ENCODE measurements at places on chromosomes 11 and 22. TPM values are rescaled to one million over a fixed set of nuclear protein-coding genes. Genes with fewer than 3 reads are reported as not detected.

LMNTD2 gene
- 7.6 TPM for total RNA-seq

RAG2 gene
- total RNA-seq, result not detected

- no peak for DNase-seq
- H3K27ac ChIP-seq, result no peak overlapping the region
- no peaks in the 10 kb centered on the region for H3K36me3 ChIP-seq
- no peaks in the 10 kb centered on the region for H3K27me3 ChIP-seq
- no peaks in the 10 kb centered on the region for H3K4me1 ChIP-seq
Observed at GRCh38 chr11:76240161-76240540, 33.8 kb upstream of the WNT11 start.

DNA sequence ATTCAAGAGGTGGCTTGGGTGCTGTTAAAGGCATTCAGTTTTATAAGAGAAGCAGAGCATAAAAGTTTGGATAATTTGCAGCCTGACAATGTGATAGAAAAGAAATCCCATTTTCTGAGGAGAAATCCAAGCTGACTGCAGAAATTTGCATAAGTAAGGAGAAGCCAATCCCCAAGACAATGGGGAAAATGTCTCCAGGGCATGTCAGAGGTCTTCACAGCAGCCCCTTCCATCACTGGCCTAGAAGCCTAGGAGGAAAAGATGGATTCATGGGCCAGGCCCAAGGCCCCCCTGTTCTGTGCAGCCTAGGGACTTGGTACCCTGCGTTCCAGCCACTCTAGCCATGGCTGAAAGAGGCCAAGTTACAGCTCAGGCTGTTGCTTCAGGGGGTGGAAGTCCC lies 207.3 kb downstream of the METTL15 start:
- H3K36me3 ChIP-seq, result no peaks in the 10 kb centered on the region
- H3K27ac ChIP-seq, result no peak overlapping the region
- H3K27me3 ChIP-seq, result no peaks in the 10 kb centered on the region
- no peak overlapping the region for H3K4me3 ChIP-seq
- no peaks in the 10 kb centered on the region for H3K4me1 ChIP-seq

GRCh38 chr11:18617688-18618341 lies 16.3 kb downstream of the SPTY2D1 start:
- peaks cover 1% of the 10 kb centered on the region for H3K4me1 ChIP-seq
- H3K4me3 ChIP-seq, result no peak overlapping the region
- no peaks in the 10 kb centered on the region for H3K36me3 ChIP-seq
- no peak overlapping the region for H3K27ac ChIP-seq

DNA sequence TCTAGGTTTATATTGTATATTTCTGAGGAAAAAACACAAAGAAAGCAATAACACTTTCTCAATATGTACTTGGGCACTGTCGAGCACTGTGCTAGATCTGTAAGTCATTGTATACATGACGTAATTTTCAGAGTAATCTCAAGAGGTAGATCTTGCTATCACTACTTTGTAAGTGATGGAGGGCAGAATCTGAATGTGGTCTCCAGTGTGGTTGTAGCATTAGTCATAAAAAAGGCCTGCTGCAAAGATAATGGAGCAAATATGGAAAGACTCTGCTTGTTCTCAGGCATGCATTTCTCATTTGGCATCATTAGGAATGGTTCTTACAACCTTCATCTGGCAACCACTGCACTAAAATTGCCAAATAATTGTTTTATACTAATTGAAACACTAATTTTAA lies 419.8 kb upstream of the CCDC179 start:
- H3K36me3 ChIP-seq, result no peaks in the 10 kb centered on the region
- no peaks in the 10 kb centered on the region for H3K27me3 ChIP-seq
- H3K4me1 ChIP-seq, result no peaks in the 10 kb centered on the region
- H3K27ac ChIP-seq, result no peak overlapping the region
- no peak for DNase-seq

GRCh38 chr11:96082002-96082899 lies 158.3 kb upstream of the MTMR2 start:
- no peaks in the 10 kb centered on the region for H3K36me3 ChIP-seq
- no peak overlapping the region for H3K27ac ChIP-seq
- DNase-seq, result no peak
- H3K4me1 ChIP-seq, result no peaks in the 10 kb centered on the region
- no peak overlapping the region for H3K4me3 ChIP-seq

Measured in ovary (tissue), 10 donors.